Stomach (tissue), 19 donors: ENCODE measurements at places on chromosomes 2 and 18.

DNA sequence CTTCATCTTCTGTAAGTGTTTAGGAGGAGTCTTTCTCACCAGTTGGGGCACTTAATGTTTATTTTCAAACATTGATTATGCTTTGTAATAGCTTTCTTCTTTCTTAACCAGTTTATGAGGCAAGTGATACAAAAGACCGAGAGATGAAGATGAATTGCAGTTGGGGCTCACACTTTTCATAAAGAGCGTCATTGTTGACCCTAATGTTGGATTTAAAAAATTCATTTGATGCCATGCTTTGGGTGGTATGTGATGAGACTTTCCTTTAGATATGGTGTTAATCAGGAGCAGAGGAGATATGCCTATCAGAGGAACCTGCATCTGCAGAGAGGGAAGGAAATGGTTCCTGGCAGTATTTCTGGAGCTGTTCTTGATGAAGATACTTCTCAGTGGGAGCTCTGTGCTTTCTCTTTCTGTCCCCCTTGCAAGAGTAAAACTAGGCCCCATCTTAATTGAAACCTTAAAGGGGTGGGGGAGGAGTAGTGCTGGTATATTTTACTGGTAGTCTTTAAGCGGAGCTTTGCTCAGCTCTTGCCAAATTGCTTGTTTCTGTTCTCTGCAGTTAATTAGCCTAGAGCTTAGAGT, 2.3 kb downstream of the EML4 start:
- no peaks in the 10 kb centered on the region for H3K36me3 ChIP-seq
- H3K4me3 ChIP-seq = peak overlapping the region; percentile 63
- H3K27me3 ChIP-seq = no peaks in the 10 kb centered on the region
- H3K4me1 ChIP-seq = peaks cover 19% of the 10 kb centered on the region

GRCh38 chr2:16277117-16277516, 336.8 kb downstream of the MYCN start:
- H3K27me3 ChIP-seq = no peaks in the 10 kb centered on the region
- no peak overlapping the region for H3K4me3 ChIP-seq
- DNase-seq = no peak
- no peaks in the 10 kb centered on the region for H3K36me3 ChIP-seq
- H3K27ac ChIP-seq = no peak overlapping the region
- no peaks in the 10 kb centered on the region for H3K4me1 ChIP-seq

DNA sequence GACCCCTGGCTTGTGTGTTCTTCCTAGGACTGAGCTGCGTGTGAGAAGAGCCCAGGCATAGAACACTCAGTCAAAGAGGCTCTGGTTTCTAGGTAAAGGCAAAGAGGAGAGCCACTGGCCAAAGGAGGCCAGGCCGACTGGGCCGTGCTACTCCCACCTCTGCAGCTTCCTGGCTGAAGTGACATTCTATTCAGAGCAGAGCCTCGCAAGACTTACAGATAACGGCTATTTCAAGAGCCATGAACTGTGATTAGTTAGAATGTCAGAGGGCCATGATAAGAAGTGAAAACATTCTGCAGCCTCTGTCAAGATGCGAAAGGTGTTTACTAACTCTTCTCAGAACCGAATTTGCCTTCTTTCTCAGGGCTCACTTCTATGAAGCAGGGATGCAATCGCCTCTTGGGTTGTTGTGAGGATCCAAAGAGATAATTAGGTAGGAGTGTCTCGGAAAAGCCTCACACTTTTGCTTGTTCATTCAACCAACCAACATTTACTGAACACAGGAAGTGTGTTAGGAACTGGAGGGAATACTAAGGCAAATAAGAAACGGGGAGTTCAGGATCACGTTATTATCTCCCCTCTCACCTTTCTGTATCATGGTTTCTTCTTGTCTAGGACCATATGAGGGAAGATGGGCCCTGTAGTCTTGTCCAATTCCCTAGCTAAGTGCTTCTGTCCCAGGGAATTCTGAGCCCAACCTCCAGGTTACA, 3.4 kb upstream of the DNAJC5G start:
- no peak for DNase-seq
- H3K4me1 ChIP-seq = no peaks in the 10 kb centered on the region
- no peaks in the 10 kb centered on the region for H3K27me3 ChIP-seq
- H3K4me3 ChIP-seq = no peak overlapping the region
- no peak overlapping the region for H3K27ac ChIP-seq
- no peaks in the 10 kb centered on the region for H3K36me3 ChIP-seq

DNA sequence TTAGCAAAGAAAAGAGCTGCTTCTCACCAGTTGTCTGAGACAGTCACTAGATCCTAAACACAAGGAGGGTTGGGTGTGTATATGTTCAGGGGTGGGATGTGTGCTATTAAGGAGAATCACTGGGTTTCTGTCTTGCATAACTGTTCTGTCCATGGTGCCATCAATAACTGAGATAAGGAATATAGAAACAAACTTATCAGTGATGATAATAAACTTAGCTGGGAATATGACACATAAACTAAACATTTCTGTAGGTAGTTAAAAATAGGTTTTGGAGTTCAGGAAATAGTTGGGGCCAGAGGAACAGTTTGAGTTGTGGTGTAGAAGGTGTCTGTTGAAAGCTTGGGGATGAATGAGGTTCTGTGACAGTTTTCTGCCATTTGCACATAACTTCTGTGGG, 17.4 kb downstream of the NAPG start:
- no peak for DNase-seq
- no peaks in the 10 kb centered on the region for H3K27me3 ChIP-seq
- peaks cover 8% of the 10 kb centered on the region for H3K4me1 ChIP-seq
- no peak overlapping the region for H3K27ac ChIP-seq
- no peak overlapping the region for H3K4me3 ChIP-seq
- peaks cover 93% of the 10 kb centered on the region for H3K36me3 ChIP-seq
